Pericardium fibroblast (primary cell): ENCODE measurements at places on chromosomes 3 and 15. TPM values are rescaled to one million over a fixed set of nuclear protein-coding genes. Genes with fewer than 3 reads are reported as not detected.

Gene ARHGAP31
- 10.9 and 11.6 TPM in 2 replicates for total RNA-seq

Gene POTEB
- total RNA-seq, result not detected in 2 replicates

Gene UROC1
- total RNA-seq, result not detected in 2 replicates

Gene HDDC3
- 8.8 and 9.3 TPM in 2 replicates for total RNA-seq

Gene CIAO2A
- total RNA-seq, result 40.9 and 43.6 TPM in 2 replicates

Gene SATB1
- total RNA-seq, result 7.9 and 8.3 TPM in 2 replicates

Gene CDC25A
- total RNA-seq, result 1.3 and 1.8 TPM in 2 replicates

Gene TGM4
- 0.17 TPM in 1 of 2 replicates, not detected in the other for total RNA-seq

Gene DMXL2
- total RNA-seq, result 8.9 and 13.0 TPM in 2 replicates

Gene IQCF5
- not detected in 2 replicates for total RNA-seq

Gene GPR15
- total RNA-seq, result not detected in 2 replicates

Gene RARB
- total RNA-seq, result 3.4 and 7.7 TPM in 2 replicates

Gene CFAP44
- total RNA-seq, result 0.70 and 2.2 TPM in 2 replicates

Gene RGMA
- 10.4 and 17.7 TPM in 2 replicates for total RNA-seq

Gene WNT5A
- 13.1 and 52.7 TPM in 2 replicates for total RNA-seq

Gene EFHB
- total RNA-seq, result 0.58 and 7.8 TPM in 2 replicates

Gene GALNT15
- total RNA-seq, result 1.3 and 20.2 TPM in 2 replicates

Gene MDFIC2
- not detected in 2 replicates for total RNA-seq

Gene IRAK2
- total RNA-seq, result 1.5 and 2.0 TPM in 2 replicates

Gene RPL32
- total RNA-seq, result 1,238 and 1,778 TPM in 2 replicates

Gene B2M
- total RNA-seq, result 1,811 and 2,405 TPM in 2 replicates

Gene TMEM207
- total RNA-seq, result not detected in 2 replicates

Gene MESP1
- 0.23 and 0.26 TPM in 2 replicates for total RNA-seq

Gene RBPMS2
- total RNA-seq, result 0.35 and 0.94 TPM in 2 replicates

Gene CLDN18
- total RNA-seq, result not detected in 2 replicates

Gene PRRT3
- total RNA-seq, result 2.7 and 4.3 TPM in 2 replicates

Gene KNG1
- total RNA-seq, result not detected in 2 replicates

Gene TOMM70
- 26.8 and 37.1 TPM in 2 replicates for total RNA-seq

Gene RETNLB
- total RNA-seq, result not detected in 2 replicates

Gene SLC6A1
- total RNA-seq, result not detected in 2 replicates

Gene KLHL40
- 0.17 TPM in 1 of 2 replicates, not detected in the other for total RNA-seq

Gene GOLGA6A
- total RNA-seq, result not detected in 2 replicates

Gene ZNF621
- 7.5 and 10.3 TPM in 2 replicates for total RNA-seq

Gene GADL1
- not detected in 2 replicates for total RNA-seq

Gene GPR62
- total RNA-seq, result 0.17 TPM in 1 of 2 replicates, not detected in the other

Gene SNTN
- total RNA-seq, result not detected in 2 replicates

Gene GOLGA6L7
- total RNA-seq, result not detected in 2 replicates

Gene PROS1
- 81.5 and 157 TPM in 2 replicates for total RNA-seq

Gene CASR
- not detected in 2 replicates for total RNA-seq

Gene DPPA4
- 0.82 TPM in 1 of 2 replicates, not detected in the other for total RNA-seq

Gene TMEM212
- total RNA-seq, result not detected in 2 replicates

Gene ST3GAL6
- total RNA-seq, result 3.7 and 4.0 TPM in 2 replicates

Gene BUB1B
- total RNA-seq, result 0.43 and 1.4 TPM in 2 replicates

Gene HRG
- not detected in 2 replicates for total RNA-seq

Gene ANKRD34C
- not detected in 2 replicates for total RNA-seq

Gene IMPG2
- total RNA-seq, result under 0.01 and 0.17 TPM in 2 replicates

Gene RPL4
- total RNA-seq, result 4,701 and 7,351 TPM in 2 replicates

Gene SCN10A
- not detected in 2 replicates for total RNA-seq

Gene ANKRD63
- not detected in 2 replicates for total RNA-seq

Gene FAM162A
- 23.0 and 34.0 TPM in 2 replicates for total RNA-seq

Gene NANOGP8
- total RNA-seq, result not detected in 2 replicates
